Breast epithelium (tissue), 4 donors: ENCODE measurements at places on chromosomes 13 and 19. TPM values are rescaled to one million over a fixed set of nuclear protein-coding genes. Genes with fewer than 3 reads are reported as not detected.

- no peaks in the 10 kb centered on the region for H3K4me1 ChIP-seq
- H3K36me3 ChIP-seq, result no peaks in the 10 kb centered on the region
- H3K4me3 ChIP-seq, result peak overlapping the region; percentile 63
- no peak for DNase-seq
- no peaks in the 10 kb centered on the region for H3K27me3 ChIP-seq
Measured at GRCh38 chr19:40366697-40367561, 18.4 kb downstream of the PLD3 start.

GRCh38 chr13:31038834-31039552 is 106.5 kb downstream of the TEX26 start:
- H3K27me3 ChIP-seq, result no peaks in the 10 kb centered on the region
- no peaks in the 10 kb centered on the region for H3K4me1 ChIP-seq
- H3K27ac ChIP-seq, result no peak overlapping the region
- DNase-seq, result no peak

DNA sequence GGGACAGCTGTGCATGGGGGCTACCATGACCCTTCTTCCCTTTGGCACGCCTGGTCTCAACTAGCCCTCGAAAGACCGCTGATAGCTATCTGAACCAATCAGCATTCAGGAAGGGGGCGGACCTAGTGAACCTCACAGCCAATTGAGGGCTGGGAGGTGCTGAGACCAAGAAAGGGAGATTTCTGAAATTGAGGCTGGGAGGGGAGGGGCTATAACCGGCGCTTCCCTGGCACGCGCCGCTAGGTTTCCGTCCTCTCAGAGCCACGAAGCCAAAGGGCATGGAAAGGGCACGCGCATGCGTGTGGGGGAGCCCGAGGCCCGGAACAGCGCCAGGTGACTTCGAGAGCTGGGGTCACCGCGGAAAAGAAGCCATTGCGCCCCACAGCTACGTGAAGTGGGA is 4.2 kb upstream of the PAFAH1B3 start:
- H3K4me1 ChIP-seq, result peaks cover 3% of the 10 kb centered on the region
- DNase-seq, result no peak
- H3K36me3 ChIP-seq, result no peaks in the 10 kb centered on the region
- H3K27me3 ChIP-seq, result no peaks in the 10 kb centered on the region
- H3K4me3 ChIP-seq, result no peak overlapping the region
- no peak overlapping the region for H3K27ac ChIP-seq

GRCh38 chr19:14473978-14474578 is 1.1 kb downstream of the PTGER1 start:
- no peak for DNase-seq
- H3K4me1 ChIP-seq, result peaks cover 7% of the 10 kb centered on the region
- H3K27me3 ChIP-seq, result no peaks in the 10 kb centered on the region
- no peak overlapping the region for H3K27ac ChIP-seq
- peaks cover 5% of the 10 kb centered on the region for H3K36me3 ChIP-seq

DNA sequence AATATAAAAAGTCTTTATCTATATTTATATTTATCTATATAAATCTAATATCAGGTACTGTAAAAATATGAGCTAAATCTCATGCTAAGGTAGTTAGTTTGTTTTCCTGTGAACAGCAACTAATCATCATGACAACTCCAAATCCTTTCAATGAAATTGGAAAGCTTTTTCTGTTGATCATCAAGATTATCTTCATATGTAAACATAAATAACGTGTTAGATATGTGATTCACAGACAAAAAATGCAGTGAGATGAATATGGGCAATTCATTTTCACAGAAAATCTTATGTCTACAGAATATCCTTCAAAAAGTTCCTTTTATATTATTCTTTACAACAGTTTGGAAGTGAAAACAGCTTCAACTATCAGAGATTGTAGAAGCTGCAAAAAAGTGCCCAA is 41.7 kb upstream of the EEF1AKMT1 start:
- no peak for DNase-seq
- no peaks in the 10 kb centered on the region for H3K4me1 ChIP-seq
- H3K27ac ChIP-seq, result no peak overlapping the region
- no peaks in the 10 kb centered on the region for H3K36me3 ChIP-seq
- no peaks in the 10 kb centered on the region for H3K27me3 ChIP-seq

GRCh38 chr19:6481541-6482342 is at the start of gene DENND1C:
TSS of gene DENND1C (minus strand) at chr19:6481787. CDS start at chr19:6481695, 92 bp downstream.
- no peak for DNase-seq
- H3K27ac ChIP-seq, result no peak within 1 kb of the TSS
- no peaks in the 10 kb centered on the region for H3K27me3 ChIP-seq
- no peaks in the 10 kb centered on the region for H3K4me1 ChIP-seq

DNA sequence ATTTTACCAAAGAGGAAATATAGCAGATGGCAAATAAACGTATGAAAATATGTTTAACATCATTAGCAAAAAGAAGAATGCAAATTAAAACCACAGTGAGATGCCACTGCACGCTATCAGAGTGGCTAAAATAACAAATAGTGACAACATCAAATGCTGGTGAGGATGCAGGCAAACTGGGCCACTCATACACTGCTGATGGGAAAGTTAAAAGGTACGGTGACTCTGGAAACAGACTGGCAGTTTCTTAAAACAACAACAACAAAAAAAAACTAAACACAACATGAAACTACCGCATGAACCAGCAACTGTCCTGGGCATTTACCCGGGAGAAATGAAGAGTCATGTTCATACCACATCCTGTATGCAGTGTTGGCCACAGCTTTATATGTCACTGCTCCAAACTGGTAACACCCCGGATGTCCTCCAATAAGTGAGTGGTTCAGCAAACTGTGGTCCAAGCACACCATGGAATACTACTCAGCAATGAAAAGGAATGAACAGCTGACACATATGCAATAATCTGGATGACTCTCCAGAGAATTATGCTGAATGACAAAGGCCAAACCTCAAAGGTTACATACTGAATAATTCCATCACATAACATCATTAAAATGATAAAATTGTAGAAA is 22.3 kb downstream of the EPS15L1 start:
- DNase-seq, result no peak
- no peak overlapping the region for H3K27ac ChIP-seq
- no peaks in the 10 kb centered on the region for H3K4me1 ChIP-seq
- H3K36me3 ChIP-seq, result no peaks in the 10 kb centered on the region

The DHDH gene
- total RNA-seq, result 1.3 TPM

- no peaks in the 10 kb centered on the region for H3K27me3 ChIP-seq
- H3K36me3 ChIP-seq, result no peaks in the 10 kb centered on the region
- no peak overlapping the region for H3K4me3 ChIP-seq
- peaks cover 12% of the 10 kb centered on the region for H3K4me1 ChIP-seq
- H3K27ac ChIP-seq, result peak overlapping the region; percentile 75
- no peak for DNase-seq
Measured at GRCh38 chr13:97268772-97269171, 46.6 kb downstream of the MBNL2 start.

GRCh38 chr19:48498595-48499311 is 12.9 kb downstream of the LMTK3 start:
- no peaks in the 10 kb centered on the region for H3K36me3 ChIP-seq
- DNase-seq, result no peak
- H3K4me3 ChIP-seq, result no peak overlapping the region
- H3K27me3 ChIP-seq, result peaks cover 8% of the 10 kb centered on the region
- no peaks in the 10 kb centered on the region for H3K4me1 ChIP-seq

The U2AF1L4 gene
- 37.5 TPM for total RNA-seq

DNA sequence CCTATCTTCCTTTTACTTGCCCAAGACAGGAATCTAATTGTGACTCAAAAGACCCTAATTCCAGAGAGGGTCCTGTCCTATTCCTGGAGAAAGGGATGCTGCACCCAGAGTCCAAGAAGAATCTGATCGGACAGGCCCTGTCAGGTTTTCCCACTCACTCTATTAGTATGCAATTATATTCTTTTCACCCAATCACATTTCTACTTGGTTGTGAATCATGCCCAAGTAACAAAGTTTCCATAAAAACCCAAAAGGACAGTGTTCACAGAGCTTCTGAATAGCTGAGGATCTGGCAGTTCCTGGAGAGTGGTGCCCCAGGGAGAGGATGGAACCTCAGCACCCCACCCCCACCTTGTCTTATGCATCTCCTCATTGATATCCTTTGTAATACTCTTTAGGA is 135.3 kb upstream of the SLITRK5 start:
- no peak for DNase-seq
- no peaks in the 10 kb centered on the region for H3K27me3 ChIP-seq
- H3K36me3 ChIP-seq, result no peaks in the 10 kb centered on the region
- no peaks in the 10 kb centered on the region for H3K4me1 ChIP-seq

DNA sequence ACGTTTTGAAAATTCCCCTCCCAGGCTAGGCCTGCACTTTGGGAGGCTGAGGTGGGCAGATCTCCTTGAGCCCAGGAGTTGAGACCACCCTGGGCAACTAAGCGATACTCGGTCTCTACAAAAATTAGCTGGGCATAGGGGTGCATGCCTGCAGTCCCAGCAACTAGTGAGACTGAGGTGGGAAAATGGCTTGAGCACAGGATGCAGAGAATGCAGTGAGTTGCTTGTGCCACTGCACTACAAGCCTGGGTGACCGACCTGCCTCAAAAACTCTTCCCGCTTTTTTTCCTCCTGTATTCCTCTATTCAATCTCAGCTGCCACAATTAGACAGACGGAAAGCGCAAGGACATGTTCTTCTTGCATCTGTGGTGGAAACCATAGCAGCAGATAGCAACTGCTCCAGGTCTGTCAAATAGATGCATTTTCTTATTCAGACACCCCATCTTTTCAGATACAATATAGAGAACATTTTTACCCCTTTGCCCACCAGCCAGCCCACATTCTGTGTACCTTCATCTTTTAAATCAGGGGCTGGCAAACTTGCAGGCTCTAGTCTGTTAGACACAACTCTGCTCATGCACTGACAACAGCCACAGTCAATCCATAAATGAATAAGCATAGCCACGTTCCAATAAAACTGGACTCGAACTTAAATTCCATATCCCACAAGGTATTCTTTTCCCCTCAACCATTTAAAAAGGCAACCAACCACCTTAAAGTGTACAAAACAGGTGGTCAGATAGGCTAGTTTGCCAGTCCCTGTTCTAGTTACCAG is 4.8 kb downstream of the TPT1 start:
- no peak overlapping the region for H3K27ac ChIP-seq
- no peak for DNase-seq
- H3K36me3 ChIP-seq, result no peaks in the 10 kb centered on the region
- peaks cover 9% of the 10 kb centered on the region for H3K4me1 ChIP-seq

GRCh38 chr19:55649268-55650125 is 1.5 kb downstream of the CCDC106 start:
- H3K36me3 ChIP-seq, result no peaks in the 10 kb centered on the region
- peak overlapping the region; percentile 88 for H3K4me3 ChIP-seq
- DNase-seq, result no peak
- H3K27me3 ChIP-seq, result no peaks in the 10 kb centered on the region
- peak overlapping the region; percentile 92 for H3K27ac ChIP-seq

DNA sequence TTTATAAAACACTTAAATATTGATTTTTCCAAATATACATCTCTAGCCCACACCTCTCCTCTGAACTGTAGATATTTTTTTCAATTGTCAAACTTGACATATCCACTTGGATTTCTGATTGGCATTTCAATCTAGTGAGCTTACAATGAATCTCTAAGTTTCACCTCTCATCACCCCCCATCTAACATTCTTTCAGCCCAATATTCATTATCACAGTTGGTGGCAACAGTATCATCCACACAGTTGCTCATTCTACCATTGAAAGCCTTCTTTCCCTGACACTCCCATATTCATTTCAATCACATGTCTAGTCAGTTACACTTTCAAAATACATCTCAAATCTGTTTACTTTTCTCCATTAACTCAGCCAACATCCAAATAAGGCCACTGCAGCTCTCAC is 385.2 kb downstream of the PCDH20 start:
- no peaks in the 10 kb centered on the region for H3K36me3 ChIP-seq
- H3K27me3 ChIP-seq, result no peaks in the 10 kb centered on the region
- DNase-seq, result no peak
- no peak overlapping the region for H3K4me3 ChIP-seq
- no peaks in the 10 kb centered on the region for H3K4me1 ChIP-seq
- no peak overlapping the region for H3K27ac ChIP-seq

- no peaks in the 10 kb centered on the region for H3K36me3 ChIP-seq
- H3K4me1 ChIP-seq, result no peaks in the 10 kb centered on the region
- H3K27ac ChIP-seq, result no peak overlapping the region
- no peak overlapping the region for H3K4me3 ChIP-seq
Measured at GRCh38 chr13:30624630-30625029, 6.9 kb downstream of the USPL1 start.

The ZNF506 gene
- total RNA-seq, result 41.0 TPM

The ZNF28 gene
- 10.2 TPM for total RNA-seq

The CACNG8 gene
- total RNA-seq, result not detected

GRCh38 chr19:38370299-38370698 is 4.1 kb upstream of the PSMD8 start:
- H3K36me3 ChIP-seq, result no peaks in the 10 kb centered on the region
- H3K27me3 ChIP-seq, result no peaks in the 10 kb centered on the region
- H3K4me3 ChIP-seq, result no peak overlapping the region
- no peak for DNase-seq
- peaks cover 1% of the 10 kb centered on the region for H3K4me1 ChIP-seq
- no peak overlapping the region for H3K27ac ChIP-seq

GRCh38 chr19:41225238-41226052 is 6.4 kb downstream of the AXL start:
- H3K27me3 ChIP-seq, result no peaks in the 10 kb centered on the region
- peaks cover 2% of the 10 kb centered on the region for H3K4me1 ChIP-seq
- no peaks in the 10 kb centered on the region for H3K36me3 ChIP-seq
- DNase-seq, result no peak
- H3K27ac ChIP-seq, result peak overlapping the region; percentile 96

- no peaks in the 10 kb centered on the region for H3K4me1 ChIP-seq
- no peaks in the 10 kb centered on the region for H3K27me3 ChIP-seq
- no peak for DNase-seq
- H3K27ac ChIP-seq, result no peak overlapping the region
Measured at GRCh38 chr19:18633321-18633720, 3.5 kb upstream of the KLHL26 start.

DNA sequence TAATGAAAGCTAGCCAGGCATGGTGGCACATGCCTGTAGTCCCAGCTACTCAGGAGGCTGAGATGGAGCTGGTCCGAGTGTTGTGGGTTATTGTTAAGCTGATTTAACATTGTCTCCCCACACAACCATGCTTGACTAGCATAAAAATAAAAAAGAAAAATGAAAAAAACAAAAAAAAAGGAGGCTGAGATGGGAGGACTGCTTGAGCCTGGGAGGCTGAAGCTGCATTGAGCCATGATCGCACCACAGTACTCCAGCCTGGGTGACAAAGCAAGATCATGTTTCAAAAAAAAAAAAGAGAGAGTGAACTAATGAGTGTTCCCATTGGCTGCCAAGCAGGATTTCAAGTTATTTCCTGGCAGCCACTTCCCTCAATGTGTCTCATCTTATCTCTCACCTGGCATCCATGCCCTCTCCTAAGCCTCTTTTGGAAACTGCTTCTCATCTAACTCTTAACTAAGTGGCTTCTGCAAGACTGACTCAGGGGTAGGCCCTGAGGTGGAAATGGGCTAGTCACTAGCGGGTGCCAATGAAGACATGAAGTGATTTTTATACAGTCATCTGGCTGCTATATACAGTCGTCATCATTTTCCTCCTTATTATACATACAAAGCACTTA is 4.9 kb downstream of the THAP8 start:
- no peaks in the 10 kb centered on the region for H3K27me3 ChIP-seq
- no peak for DNase-seq
- no peak overlapping the region for H3K27ac ChIP-seq
- H3K4me1 ChIP-seq, result no peaks in the 10 kb centered on the region
- no peak overlapping the region for H3K4me3 ChIP-seq
- H3K36me3 ChIP-seq, result no peaks in the 10 kb centered on the region

The KLK11 gene
- total RNA-seq, result 5.6 TPM
